ENCODE measurements at places on chromosomes 13 and 19. TPM values are rescaled to one million over a fixed set of nuclear protein-coding genes. Genes with fewer than 3 reads are reported as not detected.
A peak's percentile ranks its signal among the peaks of the same experiment; 100 is the strongest.

DNA sequence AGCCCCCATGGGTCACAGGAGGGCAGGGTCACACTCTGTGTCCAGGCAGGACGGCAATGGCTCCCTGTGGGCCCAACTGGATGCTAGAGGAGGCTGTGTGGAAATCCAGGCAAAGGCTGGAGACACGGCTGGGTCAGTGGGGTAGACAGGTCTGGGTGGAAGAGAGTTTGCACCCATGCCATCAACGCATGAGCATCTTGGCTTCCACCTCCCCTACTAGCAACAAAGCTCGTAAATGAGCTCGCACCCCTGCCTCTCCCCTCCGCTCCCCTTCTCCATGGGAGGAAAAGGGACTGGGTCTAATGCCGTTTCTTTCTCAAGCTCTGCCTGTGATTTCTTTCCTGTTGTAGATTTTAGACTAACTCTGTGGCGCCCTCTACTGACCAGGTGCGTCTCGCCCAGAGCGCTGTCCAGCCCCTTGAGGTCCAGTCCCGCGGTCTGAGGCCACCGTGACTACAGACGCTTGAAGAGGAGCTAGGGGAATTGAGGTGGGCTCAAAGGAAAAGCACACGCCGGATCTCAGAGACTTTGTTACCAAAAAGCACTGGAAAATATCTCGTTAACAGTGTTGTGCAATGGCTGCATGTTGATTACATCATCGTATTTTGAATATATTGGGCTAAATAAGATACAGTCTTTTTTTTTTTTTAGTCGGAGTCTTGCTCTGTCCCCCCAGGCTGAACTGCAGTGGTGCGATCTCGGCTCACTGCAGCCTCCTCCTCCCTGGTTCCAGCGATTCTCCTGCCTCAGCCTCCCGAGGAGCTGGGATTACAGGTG lies 50.7 kb upstream of the USP29 start:
- H3K27ac ChIP-seq: no peak overlapping the region
- no peak overlapping the region for H3K4me3 ChIP-seq
- H3K27me3 ChIP-seq: no peaks in the 10 kb centered on the region
- no peak for DNase-seq
- no peaks in the 10 kb centered on the region for H3K36me3 ChIP-seq
- no peaks in the 10 kb centered on the region for H3K4me1 ChIP-seq

The ZNF320 gene
- total RNA-seq: 26.8 TPM

DNA sequence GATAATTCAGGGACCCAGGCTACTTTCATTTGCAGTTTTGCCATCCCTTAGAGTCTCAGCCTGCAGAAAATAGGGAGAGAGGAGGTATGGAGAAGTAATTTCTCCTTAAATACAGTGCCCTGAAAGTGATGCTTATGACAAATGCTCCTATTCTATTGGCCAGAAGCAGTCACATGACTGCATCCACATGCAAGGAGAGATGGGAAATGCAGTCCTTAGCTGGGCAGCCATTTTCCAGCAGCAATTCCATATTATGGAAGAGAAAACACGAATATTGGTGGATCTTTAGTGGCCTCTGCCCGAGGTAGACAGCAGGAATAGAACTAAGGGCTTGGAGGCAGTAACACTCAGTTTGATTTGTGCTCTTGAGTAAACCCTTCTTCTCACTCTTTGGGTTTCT lies 39.4 kb downstream of the VAV1 start:
- no peak overlapping the region for H3K27ac ChIP-seq
- DNase-seq: no peak
- no peaks in the 10 kb centered on the region for H3K4me1 ChIP-seq

The ZNF544 gene
- 54.5 TPM for total RNA-seq

The TMEM255B gene
- total RNA-seq: 2.7 TPM

GRCh38 chr13:49428041-49428763 lies 15.7 kb downstream of the CAB39L start:
- no peaks in the 10 kb centered on the region for H3K36me3 ChIP-seq
- no peak overlapping the region for H3K27ac ChIP-seq
- DNase-seq: no peak

DNA sequence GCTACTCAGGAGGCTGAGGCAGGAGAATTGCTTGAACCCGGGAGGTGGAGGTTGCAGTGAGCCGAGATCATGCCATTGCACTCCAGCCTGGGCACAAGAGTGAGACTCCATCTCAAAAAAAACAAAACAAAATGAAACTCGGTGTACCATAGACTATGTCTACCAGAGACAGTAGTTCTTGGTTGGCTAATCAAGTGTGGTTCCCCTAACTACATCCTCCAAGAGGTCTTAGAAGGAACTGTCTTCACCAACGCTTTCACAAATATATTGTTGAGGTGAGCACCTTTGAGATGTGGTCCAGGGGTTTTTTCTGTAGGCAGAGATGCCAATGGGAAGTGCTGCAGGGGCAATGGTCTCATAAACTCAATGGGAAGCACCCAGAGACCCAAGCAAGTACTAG lies 48.0 kb downstream of the RFC3 start:
- no peak overlapping the region for H3K27ac ChIP-seq
- DNase-seq: no peak
- no peak overlapping the region for H3K4me3 ChIP-seq
- no peaks in the 10 kb centered on the region for H3K36me3 ChIP-seq
- H3K27me3 ChIP-seq: no peaks in the 10 kb centered on the region

The SWSAP1 gene
- total RNA-seq: 3.1 TPM

- DNase-seq: no peak
- H3K4me1 ChIP-seq: peaks cover 7% of the 10 kb centered on the region
- H3K27ac ChIP-seq: peak overlapping the region; percentile 72
- peaks cover 12% of the 10 kb centered on the region for H3K36me3 ChIP-seq
Measured at GRCh38 chr19:49665036-49665350, 664 bp downstream of the IRF3 start.

The CPAMD8 gene
- 11.1 TPM for total RNA-seq

DNA sequence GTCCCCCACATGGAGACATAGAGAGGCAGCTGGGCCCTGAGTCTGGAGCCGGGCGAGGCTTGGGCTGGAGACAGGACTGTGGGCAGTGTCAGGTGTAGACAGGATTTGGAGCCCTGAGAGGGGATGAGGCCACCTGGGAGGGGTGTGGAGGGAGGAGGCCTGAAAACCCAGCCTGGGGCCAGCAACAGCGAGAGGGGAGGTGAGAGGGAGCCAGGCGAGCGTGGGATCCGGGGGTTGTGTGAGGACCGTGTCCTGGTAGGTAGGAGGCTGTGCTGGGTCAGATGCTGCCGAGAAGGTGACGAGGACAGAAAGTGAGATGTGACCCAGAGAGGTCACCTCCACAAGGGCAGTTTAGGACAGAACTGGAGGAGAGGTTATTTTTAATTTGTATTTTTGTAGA lies 7.4 kb downstream of the MPND start:
- H3K27me3 ChIP-seq: no peaks in the 10 kb centered on the region
- no peaks in the 10 kb centered on the region for H3K4me1 ChIP-seq
- H3K27ac ChIP-seq: no peak overlapping the region
- no peak for DNase-seq

GRCh38 chr19:38661136-38661535 lies 13.7 kb downstream of the ACTN4 start:
- H3K36me3 ChIP-seq: no peaks in the 10 kb centered on the region
- H3K4me1 ChIP-seq: peaks cover 36% of the 10 kb centered on the region

- H3K36me3 ChIP-seq: no peaks in the 10 kb centered on the region
- DNase-seq: no peak
- H3K27ac ChIP-seq: no peak overlapping the region
Measured at GRCh38 chr13:23740002-23740401, 149.2 kb downstream of the MIPEP start.

The ANGPTL8 gene
- not detected for total RNA-seq

GRCh38 chr19:33022472-33023116 lies 42.1 kb downstream of the RHPN2 start:
- DNase-seq: peak; percentile 63
- H3K27me3 ChIP-seq: no peaks in the 10 kb centered on the region
- no peaks in the 10 kb centered on the region for H3K36me3 ChIP-seq
- peak overlapping the region; percentile 69 for H3K27ac ChIP-seq

DNA sequence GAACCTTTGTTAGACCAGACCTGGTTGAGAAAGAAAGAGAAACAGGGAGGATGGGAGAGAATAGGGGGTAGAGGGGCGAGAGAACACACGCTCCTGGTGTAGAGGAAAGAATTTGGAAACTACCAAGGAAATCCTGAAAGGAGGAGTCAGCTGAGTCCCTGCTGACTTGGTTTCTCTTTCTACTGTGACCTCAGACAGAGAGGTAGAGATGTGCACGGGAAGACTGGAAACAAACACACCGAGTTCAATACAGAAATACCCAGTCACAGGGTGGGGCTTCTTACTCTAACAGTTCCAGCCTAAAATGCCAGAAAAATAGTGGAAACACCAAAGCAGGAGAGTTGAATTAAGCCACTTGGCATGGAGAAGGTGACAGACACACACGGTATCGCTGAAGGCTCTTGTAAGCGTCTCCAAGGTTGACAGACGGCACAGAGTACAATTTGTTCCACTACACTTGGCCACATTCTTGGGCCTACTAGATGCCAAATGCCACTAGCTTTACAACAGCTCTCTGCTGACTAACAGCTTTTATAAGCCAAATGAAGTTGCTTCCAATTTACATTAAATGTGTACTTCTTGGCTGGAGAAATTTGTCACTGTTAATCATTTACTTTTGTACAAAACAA lies 28.1 kb downstream of the LATS2 start:
- H3K27me3 ChIP-seq: no peaks in the 10 kb centered on the region
- H3K27ac ChIP-seq: no peak overlapping the region
- no peak for DNase-seq
- H3K4me3 ChIP-seq: no peak overlapping the region
- H3K4me1 ChIP-seq: peaks cover 5% of the 10 kb centered on the region

- H3K4me3 ChIP-seq: no peak overlapping the region
- no peaks in the 10 kb centered on the region for H3K36me3 ChIP-seq
- H3K27ac ChIP-seq: no peak overlapping the region
- no peaks in the 10 kb centered on the region for H3K4me1 ChIP-seq
- no peak for DNase-seq
Measured at GRCh38 chr13:107170270-107170931, 602.5 kb upstream of the ARGLU1 start.

GRCh38 chr13:44715287-44716230 lies 139.4 kb upstream of the TSC22D1 start:
- H3K4me1 ChIP-seq: no peaks in the 10 kb centered on the region
- DNase-seq: no peak
- no peaks in the 10 kb centered on the region for H3K36me3 ChIP-seq
- H3K27ac ChIP-seq: no peak overlapping the region

DNA sequence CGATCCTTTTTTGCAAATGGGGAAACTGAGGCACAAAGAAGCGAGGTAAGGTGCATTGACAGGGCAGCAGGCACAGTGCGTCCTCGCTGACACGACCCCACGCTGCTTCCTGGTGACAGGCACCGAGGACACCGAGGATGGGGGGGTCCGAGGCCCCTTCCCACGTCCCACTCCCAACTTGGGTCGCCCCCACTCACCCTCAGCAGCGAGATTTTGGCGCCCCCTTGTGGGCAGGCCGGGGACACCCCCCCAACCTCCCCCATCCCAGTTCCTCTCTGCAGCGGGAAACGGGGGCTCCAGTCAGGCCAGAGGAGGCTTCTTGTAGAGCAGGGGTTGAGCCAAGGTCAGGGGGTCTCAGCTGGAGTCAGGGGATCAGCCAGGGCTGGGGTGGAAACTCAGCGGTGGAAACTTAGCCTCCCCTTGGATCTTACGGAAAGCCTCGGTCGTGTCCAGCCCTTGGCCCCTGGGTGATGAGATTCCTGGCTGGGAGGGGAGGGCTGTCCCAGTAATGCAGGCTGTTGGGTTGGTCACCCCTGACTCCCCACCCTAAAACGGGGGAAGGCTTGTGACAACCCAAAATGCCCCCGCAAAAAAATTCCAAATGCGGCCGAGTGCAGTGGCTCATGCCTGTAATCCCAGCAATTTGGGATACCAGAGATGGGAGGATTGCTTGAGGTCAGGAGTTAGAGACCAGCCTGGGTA lies 8.2 kb downstream of the SMIM24 start:
- H3K4me3 ChIP-seq: no peak overlapping the region
- peaks cover 15% of the 10 kb centered on the region for H3K27me3 ChIP-seq
- H3K4me1 ChIP-seq: no peaks in the 10 kb centered on the region
- DNase-seq: no peak
- H3K27ac ChIP-seq: no peak overlapping the region
- H3K36me3 ChIP-seq: no peaks in the 10 kb centered on the region

The SKA3 gene
- 60.1 TPM for total RNA-seq

The RAP2A gene
- total RNA-seq: 43.4 TPM

DNA sequence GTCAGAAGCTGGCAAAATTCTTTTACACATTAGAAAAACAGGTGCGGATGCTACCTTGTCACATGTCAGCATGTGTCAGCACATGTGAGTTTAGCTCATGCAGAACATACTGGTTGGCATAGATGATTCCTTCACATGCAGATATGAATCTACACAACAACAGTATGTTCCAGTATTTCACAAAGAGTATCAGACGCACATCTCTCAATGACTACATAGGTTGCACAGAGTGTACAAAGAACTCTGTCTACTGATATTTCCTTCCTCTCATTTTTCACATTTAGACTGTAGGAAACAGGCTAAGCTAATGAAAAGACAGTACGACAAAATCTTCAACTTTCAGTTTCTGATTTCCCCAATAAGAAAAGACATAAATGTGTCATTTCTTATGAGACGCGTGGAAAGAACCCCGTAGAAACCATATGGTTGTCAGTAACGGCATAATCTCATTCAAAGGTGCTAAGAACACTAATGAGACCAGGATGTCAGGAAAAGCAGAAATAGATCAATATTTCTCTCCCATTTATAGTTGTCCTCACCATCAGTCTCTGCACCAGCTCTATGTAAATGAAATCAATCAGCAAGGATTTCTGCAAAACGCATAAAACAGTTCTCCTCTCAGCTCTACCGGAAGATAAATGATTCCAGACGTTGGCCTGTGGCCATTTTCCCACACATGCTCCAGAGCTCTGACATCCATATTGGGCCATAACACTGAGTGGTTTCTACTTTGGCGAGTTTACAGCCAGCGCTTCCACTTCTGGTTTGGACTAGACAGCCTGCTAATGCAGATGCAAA lies 81.2 kb downstream of the STARD13 start:
- H3K27ac ChIP-seq: no peak overlapping the region
- DNase-seq: no peak
- peaks cover 4% of the 10 kb centered on the region for H3K4me1 ChIP-seq
- H3K27me3 ChIP-seq: no peaks in the 10 kb centered on the region
- no peak overlapping the region for H3K4me3 ChIP-seq

The ZNF554 gene
- total RNA-seq: 3.9 TPM

DNA sequence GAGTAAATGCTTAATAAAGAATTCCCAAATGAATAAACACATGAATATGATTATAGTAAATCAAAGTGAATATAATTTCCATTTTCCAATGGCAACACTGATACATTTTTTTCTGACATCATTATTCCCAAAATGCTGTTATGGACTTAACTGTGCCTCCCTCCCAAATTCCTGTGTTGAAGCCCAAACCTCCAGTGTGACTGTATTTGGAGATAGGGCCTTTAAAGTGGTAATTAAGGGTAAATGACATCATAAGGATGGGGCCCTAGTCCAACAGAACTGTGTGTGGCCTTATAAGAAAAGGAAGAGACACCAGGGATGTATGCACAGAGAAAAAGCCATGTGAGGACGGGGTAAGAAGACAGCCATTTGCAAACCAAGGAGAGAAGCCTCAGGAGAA lies 19.1 kb upstream of the CCNA1 start:
- H3K27ac ChIP-seq: no peak overlapping the region
- DNase-seq: no peak
- H3K27me3 ChIP-seq: no peaks in the 10 kb centered on the region
- no peaks in the 10 kb centered on the region for H3K4me1 ChIP-seq
- H3K36me3 ChIP-seq: no peaks in the 10 kb centered on the region

GRCh38 chr13:98494769-98495168 lies 82.1 kb downstream of the STK24 start:
- H3K4me3 ChIP-seq: no peak overlapping the region
- peaks cover 18% of the 10 kb centered on the region for H3K4me1 ChIP-seq

Data from H1 (cell line).